ENCODE measurements at places on chromosomes 3 and 15.

GRCh38 chr15:28033443-28033842 lies 65.7 kb downstream of the OCA2 start:
- DNase-seq: no peak

DNA sequence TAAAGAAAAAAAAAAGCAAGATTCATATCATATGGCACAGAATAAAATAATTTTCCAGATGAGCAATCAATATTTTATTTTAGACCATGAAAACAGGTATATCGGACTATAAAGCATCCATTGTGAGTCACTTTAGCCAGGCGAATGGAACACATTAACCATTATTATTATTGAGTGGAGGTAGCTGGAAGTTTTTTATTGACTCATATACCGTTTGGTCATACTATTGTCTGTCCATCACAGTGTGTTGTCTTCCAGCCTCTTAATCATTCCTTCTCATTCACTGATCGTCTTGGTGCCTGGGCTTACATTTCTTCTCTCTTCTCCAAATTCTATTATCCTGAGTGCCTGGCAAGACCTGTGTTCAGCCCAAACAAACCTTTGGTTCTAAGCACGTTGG lies 634.8 kb downstream of the MECOM start:
- no peak for DNase-seq

- DNase-seq: no peak
Observed at GRCh38 chr15:25091421-25092158, 136.8 kb downstream of the SNRPN start.

GRCh38 chr3:65619888-65620287 lies 418.8 kb downstream of the MAGI1 start:
- DNase-seq: no peak

- no peak for DNase-seq
Observed at GRCh38 chr3:114775395-114775794, 371.7 kb downstream of the ZBTB20 start.

DNA sequence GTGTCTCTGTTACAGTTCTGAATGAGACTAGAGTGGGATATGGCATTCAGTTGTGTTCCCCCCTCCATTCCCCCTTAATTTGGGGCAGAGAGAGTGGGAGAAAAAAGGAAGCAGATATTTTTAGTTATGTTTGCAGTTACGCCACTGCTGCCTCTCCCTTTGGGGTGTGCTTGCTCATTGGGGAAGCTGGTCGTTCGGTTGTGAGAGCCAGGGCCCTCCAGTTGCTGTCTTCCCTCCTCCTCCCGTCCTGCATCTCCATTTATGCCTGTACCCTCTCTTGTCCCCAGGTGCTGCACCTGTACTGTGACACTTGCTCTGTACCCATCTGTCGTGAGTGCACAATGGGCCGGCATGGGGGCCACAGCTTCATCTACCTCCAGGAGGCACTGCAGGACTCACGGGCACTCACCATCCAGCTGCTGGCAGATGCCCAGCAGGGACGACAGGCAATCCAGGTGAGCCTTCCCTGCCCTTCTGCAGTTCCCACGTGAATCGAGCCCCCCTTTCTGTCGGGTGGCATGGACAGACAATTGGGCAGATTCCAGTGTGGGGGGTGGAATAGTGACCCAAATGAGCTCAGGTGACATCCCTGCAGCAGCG lies 55.8 kb downstream of the TRIM71 start:
- DNase-seq: no peak

DNA sequence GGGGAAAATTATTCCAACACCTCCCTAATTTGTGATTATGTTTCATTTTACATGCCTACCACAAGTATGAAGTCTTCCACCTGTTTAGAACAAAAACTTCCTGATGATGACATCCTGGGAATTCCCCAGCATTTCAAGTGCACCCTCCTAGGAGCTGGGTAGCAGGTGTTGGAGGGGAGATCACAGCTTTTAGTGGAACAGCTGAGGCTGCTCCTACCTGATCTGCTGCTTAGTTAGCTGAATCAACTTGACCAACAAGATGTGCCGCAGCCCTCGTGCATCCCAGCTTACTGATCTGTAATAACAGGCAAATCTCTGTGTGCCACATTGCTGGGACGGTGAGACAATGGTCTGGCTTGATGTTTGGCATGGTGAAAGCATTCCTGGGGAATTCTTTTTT lies 29.7 kb downstream of the TRAK1 start:
- DNase-seq: no peak

GRCh38 chr3:111947231-111947630 lies 31.6 kb upstream of the ABHD10 start:
- DNase-seq: no peak

GRCh38 chr15:25967116-25967515 lies 104.0 kb upstream of the ATP10A start:
- no peak for DNase-seq

- DNase-seq: no peak
Observed at GRCh38 chr3:27507111-27507510, 22.9 kb upstream of the SLC4A7 start.

GRCh38 chr3:123636431-123636841 lies 51.6 kb upstream of the HACD2 start:
- DNase-seq: no peak

DNA sequence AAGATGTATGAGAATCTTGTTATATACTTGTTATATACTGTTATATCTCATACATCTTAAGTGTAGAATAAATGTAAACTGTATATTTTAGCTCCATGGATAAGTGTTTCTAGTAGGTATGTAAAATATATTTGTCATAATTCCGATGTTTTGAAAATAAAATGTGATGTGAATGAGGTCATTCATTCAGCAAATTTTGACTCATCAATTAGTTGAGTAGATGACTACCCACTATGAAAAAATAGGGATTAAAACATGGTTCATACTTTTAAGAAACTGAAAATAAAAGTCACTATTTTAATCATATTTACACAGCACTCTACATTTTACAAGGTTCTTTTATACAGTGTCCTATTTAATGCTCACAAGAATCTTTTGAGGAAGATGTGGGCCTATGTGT lies 28.4 kb upstream of the CNTN3 start:
- no peak for DNase-seq

DNA sequence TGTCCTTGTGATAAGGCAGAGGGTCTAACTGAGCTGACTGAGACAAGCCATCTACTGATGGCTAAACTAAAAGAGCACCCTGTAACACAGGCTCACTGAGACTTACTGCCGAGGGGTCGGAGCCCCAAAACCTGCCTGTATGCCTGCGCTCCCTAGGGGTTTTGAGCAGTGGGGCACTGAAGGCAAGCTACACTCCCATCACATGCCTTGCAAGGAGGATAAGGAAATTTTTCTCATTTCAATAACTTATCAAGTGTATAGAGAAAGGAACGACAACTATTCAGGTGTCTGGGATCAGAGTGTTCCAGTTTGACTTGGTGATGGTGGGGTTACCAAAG lies 292.2 kb downstream of the EPHA6 start:
- DNase-seq: no peak

DNA sequence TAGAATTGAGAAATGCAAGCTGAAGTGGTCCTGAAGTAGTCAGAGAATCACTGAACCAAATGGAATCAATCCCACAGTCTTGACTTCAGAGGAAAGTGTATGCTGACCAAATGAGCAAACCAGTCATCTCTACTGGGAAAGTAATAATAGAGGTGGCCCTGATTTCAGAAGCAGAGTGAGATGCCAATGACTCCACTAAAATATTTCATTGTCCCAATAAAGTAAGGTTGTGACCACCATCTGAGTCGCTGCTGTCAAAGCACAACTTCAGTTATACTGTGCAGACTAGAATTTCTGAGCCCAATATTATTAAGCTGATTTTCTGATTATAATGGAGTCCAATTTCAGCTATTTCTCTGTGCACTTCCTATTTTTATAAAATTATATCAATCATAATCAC lies 334.4 kb upstream of the THBS1 start:
- no peak for DNase-seq

DNA sequence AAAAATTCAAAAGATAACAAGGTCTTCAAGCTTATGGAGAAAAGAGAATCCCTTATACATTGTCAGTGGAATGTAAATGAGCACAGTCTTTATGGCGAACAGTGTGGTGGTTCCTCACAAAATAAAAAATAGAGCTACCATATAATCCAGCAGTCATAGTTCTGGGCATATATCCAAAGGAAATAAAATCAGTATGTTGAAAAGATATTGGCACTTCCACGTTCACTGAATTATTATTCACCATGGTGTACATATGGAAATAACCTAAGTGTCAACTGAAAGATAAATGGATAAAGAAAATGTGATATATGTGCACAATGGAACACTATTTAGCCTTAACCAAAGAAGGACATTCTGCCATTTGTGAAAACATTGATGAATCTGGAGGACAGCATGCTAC lies 1161.2 kb downstream of the ROBO2 start:
- DNase-seq: no peak

DNA sequence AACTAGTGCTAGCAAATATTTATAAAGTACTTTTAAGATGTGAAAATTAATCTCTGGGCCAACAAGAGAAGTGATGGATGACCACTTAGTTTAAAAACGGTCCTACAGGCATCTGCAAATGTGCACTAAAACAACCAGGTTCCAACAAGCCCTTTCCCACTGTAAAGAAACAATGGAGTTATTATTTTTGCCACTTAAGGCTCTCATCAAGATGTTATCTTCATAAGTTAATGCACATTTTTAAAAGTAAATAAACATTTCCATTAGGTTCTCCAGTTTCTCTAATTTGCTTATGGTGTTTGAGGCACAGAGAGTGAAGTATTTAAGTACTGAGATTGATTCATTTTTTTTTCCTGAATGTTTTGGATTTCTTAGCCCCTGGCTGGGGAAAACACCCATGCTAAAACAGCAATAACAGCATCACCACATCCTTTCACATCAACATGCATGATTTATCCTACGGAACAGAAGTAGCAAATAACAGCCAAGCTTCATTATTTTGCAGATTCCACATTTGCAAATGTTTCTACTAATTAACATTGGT lies 20.8 kb downstream of the ABI3BP start:
- DNase-seq: no peak

- DNase-seq: no peak
Observed at GRCh38 chr15:42331235-42331634, 28.1 kb upstream of the CAPN3 start.

DNA sequence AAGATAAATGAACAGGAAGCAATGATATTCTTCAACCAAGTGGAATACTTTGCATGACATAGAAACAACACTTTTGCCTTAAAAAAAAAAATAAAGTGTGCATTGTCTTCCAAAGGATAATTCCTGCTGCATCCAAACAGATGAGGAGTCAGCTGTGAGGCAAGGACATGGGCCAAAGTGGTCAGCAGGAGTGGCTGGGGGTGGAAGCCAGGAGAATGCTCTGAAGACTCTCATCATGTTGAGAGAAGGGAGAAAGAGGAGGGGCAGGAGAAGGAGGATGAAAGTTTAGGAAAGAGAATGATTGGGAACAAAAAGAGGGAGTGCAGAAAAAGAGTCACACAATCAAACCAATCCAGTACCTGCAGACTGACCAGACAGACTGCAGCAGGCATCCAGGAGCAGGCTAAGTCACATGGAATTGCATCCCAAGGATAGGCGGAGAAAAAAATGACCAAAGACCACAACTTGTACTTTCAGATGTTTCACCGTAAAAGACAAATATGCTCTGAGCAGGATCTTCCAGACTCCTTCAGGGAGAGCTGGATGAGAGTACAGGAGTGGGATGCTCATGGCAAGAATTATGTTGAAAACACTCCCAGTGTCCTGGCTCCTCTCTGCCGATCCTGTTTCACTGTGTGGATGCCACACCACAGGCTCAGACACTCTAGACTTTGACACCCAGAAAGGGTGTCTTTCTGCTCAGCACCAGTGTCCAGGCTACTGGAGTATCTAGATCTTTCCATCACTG lies 11.9 kb downstream of the ABI3BP start:
- DNase-seq: no peak

DNA sequence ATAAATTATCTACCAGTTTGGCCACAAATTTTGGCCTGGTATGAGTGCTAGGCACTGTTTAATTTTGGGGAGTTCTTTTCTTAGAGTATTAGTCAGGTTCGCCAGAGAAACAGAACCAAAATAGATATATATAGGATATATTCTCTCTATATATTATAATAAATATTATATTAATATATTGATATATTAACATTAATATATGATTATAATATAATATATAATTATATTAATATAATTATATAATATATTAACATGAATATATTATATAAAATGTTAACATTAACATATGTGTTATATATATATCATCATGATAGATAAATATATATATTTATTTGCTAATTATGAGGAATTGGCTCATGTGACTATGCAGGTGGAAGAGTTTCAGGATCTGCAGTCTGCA lies 137.8 kb upstream of the CHRNA7 start:
- DNase-seq: no peak

DNA sequence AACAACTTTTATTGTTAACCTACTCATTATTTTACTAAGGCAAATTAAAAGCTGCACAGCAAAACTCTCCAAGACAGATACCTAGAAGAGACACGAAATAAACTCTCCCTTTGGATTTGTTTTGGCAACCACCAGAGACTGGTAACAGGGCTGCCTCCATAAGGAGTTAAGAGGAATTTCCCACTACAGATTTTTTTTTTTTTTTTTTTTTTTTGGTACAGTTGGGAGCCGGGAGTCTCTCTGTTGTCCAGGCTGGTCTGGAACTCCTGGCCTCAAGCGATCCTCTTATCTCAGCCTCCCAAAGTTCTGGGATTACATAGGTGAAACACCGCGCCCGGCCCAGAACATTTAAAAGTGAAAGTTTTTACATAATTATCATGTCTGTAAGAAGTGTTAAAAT lies 73.6 kb upstream of the VGLL4 start:
- no peak for DNase-seq

GRCh38 chr15:42727750-42728381 lies 9.1 kb downstream of the CDAN1 start:
- no peak for DNase-seq

DNA sequence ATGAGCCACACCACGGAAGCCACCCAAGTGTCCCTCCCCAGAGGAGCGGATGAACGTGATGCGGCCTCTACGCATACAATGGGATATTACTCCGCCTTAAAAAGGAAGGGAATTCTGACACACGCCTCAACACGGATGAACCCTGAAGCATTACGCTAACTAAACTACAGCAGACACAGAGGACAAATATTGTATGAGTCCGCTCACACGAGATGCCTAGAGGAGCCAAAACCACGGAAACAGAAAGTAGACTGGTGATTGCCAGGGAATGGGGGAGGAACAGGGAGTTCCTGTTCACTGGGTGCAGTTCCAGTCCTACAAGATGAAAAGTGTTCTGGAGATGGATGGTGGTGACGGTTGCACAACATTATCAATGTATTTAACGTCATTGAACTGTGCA lies 32.7 kb downstream of the SRGAP3 start:
- DNase-seq: no peak

DNA sequence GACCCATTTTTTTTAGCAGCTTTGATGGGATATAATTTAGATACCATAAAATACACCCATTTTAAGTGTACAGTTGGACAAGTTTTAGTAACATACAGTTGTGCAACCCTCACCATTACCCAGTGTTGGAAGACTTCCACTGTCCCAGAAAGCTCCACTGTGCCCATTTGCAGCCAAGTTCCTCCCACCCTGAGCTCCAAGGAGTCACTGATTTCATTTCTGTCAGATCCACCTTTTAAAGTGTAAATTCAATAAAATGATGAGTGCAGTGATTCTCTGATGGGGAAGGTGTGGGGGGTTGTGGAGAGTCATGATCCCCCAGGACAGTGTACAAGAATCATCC lies 93.2 kb upstream of the IGF1R start:
- no peak for DNase-seq

Data from activated CD8-positive, alpha-beta memory T cell treated with anti-CD3 and anti-CD28 coated beads for 4 hours (primary cell).